CD4-positive, alpha-beta T cell treated with Interferon alpha-2 for 1 hour (primary cell): ENCODE measurements at places on chromosomes 13 and 19.

GRCh38 chr19:49971991-49972411 lies 11.0 kb upstream of the SIGLEC11 start:
- no peak for DNase-seq

- no peak for DNase-seq
Measured at GRCh38 chr13:32028711-32029110, 2.9 kb upstream of the FRY start.

DNA sequence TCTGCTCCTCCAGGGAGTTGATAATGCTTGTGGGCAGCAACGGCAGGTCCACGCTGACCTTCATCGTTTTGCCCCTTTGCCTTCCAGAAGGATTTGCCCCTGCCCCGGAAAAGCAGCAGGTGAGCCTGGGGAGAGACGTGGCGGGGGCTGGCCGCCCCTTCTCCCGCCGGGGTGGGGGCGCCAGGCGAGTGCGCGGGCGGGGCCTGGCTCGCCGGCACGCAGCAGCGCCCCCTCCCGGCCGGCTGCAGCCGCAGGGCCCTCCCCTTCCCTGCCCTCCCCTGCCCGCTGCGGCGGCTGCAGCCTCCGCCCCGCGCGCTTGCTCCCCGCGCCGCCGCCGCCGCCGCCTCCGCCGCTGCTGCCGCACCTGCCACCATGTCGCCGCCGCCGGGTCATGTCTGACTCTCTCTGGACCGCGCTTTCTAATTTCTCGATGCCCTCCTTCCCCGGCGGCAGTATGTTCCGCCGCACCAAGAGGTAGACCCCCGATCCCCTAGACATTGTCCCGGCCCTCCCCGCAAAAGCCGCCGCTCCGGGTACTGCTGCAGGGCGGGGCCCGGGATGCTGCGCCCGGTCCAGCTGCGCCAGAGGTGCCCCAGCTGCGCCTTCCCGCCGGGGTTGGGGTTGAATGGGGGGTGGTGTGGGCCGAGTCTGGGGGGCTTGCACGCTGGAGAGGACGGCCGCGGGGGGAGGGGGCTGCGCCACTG lies at the start of gene MAST1:
TSS of gene MAST1 (plus strand) at position 334 of the 704 bp plus-strand sequence. CDS start at position 392, 58 bp downstream.
- peak; percentile 62 for DNase-seq

- no peak for DNase-seq
Measured at GRCh38 chr13:99332456-99332855, 25.3 kb upstream of the GPR183 start.

- no peak for DNase-seq
Measured at GRCh38 chr13:109154966-109155761, 525.8 kb downstream of the MYO16 start.

- no peak for DNase-seq
Measured at GRCh38 chr13:109372666-109373065, 413.7 kb downstream of the IRS2 start.

DNA sequence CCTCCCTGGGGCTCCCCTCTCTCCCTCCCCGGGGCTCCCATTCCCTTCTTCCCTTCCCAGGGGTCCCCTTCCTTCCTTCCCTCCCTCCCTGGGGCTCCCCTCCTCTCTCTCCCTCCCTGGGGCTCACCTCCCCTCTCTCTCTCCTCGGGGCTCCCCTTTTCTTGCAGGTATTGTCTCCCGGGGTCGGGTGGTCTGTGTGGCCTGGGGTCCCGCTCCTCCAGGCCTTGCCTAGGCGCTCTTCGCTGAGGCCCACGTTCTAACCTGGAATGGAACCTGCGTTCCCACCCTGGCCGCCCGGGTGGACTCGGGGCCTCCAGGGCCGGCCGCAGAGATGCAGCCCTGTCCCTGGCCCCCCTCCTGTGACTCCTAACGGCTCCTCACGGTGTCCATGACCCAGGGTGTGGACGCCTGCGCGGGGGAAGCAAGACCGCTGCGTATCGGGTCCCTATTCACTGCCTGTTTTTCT lies 940 bp upstream of the DCUN1D2 start:
- DNase-seq: no peak

GRCh38 chr19:1082165-1082927 lies 12.8 kb downstream of the POLR2E start:
- DNase-seq: peak; percentile 91

GRCh38 chr13:99992949-99993351 lies 11.4 kb downstream of the ZIC2 start:
- no peak for DNase-seq

- DNase-seq: peak; percentile 15
Measured at GRCh38 chr13:19818223-19818842, 35.6 kb upstream of the PSPC1 start.

- no peak for DNase-seq
Measured at GRCh38 chr13:95260031-95260525, 41.2 kb downstream of the ABCC4 start.

DNA sequence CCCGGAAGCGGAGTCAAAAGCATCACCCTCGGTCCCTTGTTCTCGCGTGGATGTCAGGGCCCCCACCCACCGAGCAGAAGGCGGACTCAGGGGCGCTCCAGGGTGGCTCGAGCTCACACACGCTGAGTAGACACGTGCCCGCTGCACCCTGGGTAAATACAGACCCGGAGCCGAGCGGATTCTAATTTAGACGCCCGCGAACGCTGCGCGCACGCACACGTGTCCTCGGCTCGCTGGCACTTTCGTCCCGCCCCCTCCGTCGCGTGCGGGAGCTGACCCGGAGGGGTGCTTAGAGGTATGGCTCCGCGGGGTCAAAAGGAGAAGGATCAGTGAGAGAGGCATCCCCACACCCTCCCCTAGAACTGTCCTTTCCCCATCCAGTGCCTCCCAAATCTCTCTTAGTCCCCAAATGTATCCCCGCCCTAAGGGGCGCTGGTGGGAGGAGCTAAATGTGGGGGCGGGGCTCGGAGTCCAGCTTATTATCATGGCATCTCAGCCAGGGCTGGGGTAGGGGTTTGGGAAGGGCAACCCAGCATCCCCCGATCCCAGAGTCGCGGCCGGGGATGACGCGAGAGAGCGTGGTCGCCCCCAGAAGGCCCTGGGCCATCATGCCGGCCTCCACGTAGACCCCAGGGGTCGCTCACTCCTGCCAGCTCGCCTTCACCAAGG lies 451 bp upstream of the ICAM5 start:
- DNase-seq: peak; percentile 74

- DNase-seq: peak; percentile 98
Measured at GRCh38 chr19:13986348-13986904, 19.7 kb downstream of the RFX1 start.

GRCh38 chr13:42750794-42751193 lies 30.6 kb upstream of the FAM216B start:
- no peak for DNase-seq

DNA sequence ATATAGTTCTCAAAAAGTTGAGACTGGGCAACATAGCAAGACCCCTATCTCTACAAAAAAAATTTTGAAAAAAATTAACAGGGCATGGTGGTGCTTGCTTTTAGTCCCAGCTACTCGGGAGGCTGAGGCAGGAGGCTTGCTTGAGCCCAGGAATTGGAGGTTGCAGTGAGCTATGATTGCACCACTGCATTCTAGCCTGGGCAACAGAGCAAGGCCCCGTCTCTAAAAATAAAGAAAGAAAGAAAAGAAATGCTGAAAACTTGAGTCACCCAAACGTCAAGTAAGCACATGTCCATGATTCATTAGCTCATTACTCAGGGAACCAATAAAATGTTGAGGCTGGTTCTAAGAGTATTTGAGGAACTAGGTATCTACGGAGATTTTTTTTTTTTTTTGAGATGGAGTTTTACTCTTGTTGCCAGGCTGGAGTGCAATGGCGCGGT lies 33.9 kb upstream of the SEMA6B start:
- no peak for DNase-seq

DNA sequence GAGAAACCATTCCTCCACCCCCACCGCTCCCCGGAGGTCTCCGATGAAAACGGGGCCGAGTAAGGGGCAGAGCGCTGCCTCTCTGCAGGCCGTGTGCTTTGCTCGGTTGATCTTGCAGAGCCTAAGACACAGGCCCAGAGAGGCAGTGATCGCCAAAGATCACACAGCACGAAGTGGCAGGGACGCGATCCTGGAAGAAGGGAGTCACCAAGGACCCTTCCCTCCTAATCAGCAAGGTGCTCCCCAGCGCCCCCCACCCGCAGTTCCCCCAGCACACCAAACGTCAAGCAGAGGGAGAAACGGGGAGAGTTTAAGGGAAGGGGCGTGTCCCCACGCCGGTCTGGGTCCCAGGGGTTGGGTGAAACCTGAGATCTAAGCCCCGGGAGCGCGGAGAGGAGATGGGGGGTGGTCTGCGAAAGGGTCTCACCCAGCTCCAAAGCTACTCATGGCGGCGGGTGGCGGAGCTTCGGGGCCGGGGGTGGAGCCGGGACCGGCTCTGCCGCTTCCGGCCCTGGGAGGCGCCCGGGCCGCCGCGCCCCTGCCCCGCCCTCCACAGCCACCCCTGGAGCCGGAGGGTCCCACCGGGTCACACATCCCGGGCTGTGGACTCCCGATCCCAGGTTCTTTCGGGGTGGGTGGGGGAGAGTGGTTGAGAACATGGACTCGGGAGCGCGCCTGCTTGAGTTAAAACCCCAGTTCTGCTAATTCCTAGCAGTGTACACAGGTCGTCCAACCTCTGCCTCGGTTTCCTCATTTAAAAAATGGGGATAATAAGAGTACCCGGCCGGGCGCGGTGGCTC lies at the start of gene EML2:
TSS of gene EML2 (minus strand) at position 468 of the 800 bp plus-strand sequence. CDS start at position 447, 21 bp downstream.
- DNase-seq: peak; percentile 56

DNA sequence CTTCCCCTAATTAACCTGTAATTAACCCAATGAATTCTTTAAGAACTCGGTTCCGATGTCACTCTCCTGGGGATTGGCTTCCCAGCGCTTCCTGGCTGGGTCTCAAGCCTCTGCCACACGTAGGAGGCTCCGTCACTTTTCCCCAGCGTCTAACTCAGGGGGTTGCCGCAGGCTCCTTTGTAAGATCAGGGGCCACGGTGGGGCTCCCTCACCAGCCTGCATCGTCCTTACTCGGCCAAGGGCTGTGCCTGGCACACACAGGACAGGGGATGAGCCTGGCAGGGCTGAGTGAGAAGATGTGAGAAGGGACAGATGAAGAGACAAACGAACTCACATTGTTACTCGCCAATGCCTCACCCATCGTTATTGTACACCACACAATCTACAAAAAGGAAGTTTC lies 20.9 kb upstream of the ATP11A start:
- no peak for DNase-seq

- DNase-seq: no peak
Measured at GRCh38 chr13:58399263-58399662, 767.7 kb downstream of the PCDH17 start.
